ENCODE measurements at places on chromosomes 4 and X. TPM values are rescaled to one million over a fixed set of nuclear protein-coding genes. Genes with fewer than 3 reads are reported as not detected.
A peak's percentile ranks its signal among the peaks of the same experiment; 100 is the strongest.

Gene MAGEC2
- total RNA-seq = not detected

GRCh38 chrX:153874366-153875125, 11.4 kb downstream of the L1CAM start:
- DNase-seq = no peak

Gene PABPC1L2B
- total RNA-seq = not detected

DNA sequence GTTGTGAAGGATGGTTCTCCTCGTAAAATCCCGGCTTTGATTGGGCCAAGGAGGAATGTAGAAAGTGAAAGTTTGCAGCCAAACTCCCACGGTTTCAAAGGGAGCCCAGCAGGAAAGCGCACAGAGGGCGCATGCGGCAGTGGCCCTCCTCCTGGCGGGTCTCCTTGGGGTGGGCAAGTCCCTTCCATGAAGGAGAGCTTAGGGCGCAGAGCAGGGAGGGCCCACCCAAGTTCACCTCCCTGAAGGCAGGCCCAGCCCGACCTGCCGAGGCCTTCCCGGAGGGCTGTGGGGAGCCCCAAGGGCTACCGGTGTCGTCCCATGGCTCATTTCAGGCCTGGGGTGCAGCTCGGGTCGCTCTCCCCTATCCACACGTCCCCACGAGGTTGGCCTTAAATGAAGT, 2.0 kb downstream of the PDZD4 start:
- DNase-seq = no peak

DNA sequence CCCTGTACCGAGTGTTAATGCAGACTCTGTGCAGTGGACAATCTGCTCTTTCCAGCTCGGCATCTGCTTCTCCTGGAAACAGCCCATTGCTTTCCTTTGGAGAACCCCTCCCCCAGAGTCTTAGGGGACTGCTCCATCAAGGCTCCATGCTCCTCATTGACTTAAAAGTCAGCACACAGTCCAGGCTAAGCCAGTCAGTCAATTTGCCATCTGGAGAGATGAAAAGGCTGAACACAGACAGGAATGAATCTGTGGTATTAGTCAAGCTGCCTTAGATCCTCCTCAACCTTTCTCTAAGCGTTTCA, 20.3 kb downstream of the ATP8A1 start:
- no peak for DNase-seq

- DNase-seq = peak; percentile 16
Observed at GRCh38 chrX:82412858-82413257, 1095.2 kb upstream of the POU3F4 start.

GRCh38 chr4:108166038-108166437, 2.7 kb downstream of the LEF1 start:
- DNase-seq = no peak

DNA sequence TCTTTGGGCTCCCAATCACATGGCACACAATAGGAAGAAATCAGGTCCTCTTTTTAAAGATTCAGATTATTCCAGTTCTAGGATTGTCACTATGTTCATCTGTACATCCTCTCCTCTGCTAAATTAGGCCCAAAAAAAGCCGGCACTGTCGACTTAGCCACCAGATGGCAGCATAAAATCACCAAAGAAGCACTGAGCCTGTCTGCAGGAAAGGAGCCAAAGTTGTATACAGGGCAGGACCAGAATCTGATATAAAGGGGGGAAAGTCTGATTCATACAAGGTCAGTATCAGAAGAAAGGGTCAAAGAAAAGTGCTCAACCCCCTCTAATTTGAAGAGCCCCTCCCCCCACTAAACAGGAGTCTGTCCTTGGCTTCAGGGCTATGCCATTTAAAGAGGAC, 292.5 kb downstream of the CHIC1 start:
- peak; percentile 42 for DNase-seq

DNA sequence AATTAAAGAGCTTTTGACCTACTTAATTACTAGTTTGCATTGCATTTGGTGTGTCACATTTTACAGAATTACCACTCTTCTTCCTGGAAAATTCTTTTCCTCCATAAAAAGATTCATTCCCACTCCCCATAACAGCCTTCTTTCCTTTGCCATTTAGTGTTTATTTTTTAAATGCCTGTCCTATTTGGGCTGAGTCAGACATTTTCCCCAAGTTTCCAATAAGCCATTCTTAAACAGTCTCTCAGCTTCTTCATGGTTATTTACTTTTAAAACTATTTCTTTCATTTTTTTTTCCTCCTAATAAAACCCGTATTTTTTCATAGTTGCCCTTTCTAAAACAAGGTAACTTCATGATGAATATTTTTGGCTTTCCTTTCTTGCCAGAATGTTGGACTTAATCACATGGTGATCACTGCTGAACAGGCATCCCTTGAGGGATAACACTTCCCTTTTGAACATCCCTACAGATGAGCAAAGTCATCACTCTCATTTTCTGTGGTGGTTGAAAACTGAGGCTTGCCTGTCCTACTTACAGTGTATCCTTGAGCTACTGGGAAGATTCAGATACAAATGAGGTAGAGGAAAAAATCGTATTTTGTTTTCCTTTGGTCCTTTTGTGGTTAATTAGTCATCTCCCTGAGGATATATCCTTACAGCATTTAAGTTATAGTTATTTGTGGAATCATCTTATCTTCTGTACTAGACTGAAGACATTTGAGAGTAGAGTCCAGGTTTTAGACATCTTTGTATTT, 520.5 kb upstream of the NR3C2 start:
- peak; percentile 60 for DNase-seq

Gene REELD1
- under 0.01 TPM for total RNA-seq

DNA sequence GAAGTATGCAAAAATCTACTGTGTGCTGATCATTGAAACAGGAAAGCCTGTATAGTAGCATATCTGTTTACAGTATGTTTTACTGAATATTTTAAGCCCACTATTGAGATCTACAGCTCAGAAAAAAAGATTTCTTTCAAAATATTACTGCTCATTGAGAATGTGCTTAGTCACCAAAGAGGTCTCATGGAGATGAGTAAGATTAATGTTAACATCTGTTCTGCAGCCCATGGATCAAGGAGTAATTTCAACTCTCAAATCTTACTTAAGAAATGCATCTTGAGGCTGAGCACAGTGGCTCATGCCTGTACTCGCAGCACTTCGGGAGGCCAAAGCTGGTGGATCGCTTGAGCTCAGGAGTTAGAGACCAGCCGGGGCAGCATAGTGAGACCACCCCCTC, 3.3 kb downstream of the RNF4 start:
- DNase-seq = peak; percentile 34

- no peak for DNase-seq
Observed at GRCh38 chrX:30831082-30831481, 58.0 kb downstream of the TAB3 start.

DNA sequence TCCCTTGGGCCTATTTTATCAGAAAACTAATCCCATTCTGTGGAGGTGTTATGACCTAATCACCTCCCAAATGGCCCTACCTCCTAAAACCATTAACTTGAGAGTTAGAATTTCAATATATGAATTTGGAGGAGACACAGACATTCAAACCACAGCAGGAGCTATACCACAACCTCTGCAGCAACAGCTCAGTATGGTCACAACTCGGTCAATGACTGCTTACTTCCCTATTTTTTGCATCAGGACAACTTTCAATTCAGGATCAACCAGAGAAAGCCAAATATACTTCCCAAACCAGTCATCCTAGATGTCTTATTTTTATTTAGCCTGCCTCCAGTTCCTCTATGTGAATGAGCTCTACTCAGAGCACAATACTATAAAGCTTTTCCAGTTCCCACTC, 11.3 kb upstream of the SMARCA5 start:
- DNase-seq = no peak

Gene SPON2
- 5.4 TPM for total RNA-seq

Gene SAGE1
- total RNA-seq = not detected

DNA sequence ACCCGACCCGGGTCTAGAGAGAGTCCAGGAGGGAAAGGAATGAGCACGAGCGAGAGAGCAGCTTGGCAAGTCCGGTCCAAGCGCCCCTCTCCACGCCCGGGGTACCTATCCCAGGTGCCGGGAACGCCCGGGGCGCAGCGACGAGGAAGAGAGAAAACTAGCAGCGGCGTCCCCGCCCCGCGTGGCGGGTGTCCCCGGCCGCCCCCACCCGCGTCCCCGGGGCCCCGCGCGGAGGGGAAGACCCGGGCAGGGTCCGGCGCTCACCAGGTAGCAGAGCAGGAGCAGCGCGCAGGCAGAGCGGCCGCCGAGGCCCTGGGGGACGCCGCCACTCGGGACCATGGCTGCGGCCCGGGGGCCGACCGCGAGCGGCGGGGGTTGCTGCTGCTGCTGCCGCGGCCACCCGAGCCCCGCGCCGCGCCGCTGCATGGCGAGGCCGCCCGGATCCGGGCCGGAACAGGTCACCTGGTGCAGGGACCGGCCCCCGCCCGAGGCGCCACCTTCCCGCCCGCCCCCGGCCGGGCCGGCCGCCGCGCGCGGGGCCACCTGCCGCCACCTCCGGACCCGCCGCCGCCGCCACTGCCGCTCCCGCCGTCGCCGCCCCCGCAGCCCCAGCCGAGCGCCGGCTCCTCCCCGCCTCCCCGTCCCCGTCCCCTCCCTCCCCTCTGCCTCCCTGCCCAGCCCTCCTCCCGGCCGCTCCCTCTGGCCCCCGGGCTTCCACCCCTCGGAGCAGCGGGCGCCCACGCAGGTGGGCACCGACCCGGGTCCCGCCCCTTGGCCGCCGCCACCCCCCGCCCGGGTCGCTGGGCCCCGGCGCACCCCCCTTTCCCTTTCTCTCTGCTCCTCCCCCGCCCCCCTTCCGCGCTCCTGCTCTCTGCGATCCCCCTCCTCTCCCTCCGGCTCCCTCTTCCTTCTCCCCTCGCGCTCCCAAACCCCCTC, at the start of gene SEL1L3:
TSS of gene SEL1L3 (minus strand) at position 578 of the 936 bp plus-strand sequence. CDS start at position 426, 152 bp downstream.
- DNase-seq = no peak

- DNase-seq = peak; percentile 65
Observed at GRCh38 chr4:41144812-41145211, 69.5 kb downstream of the APBB2 start.

Gene MAMLD1
- under 0.01 TPM for total RNA-seq
